Left renal cortex interstitium (tissue), 4 donors: ENCODE measurements at places on chromosomes 13 and 19.

DNA sequence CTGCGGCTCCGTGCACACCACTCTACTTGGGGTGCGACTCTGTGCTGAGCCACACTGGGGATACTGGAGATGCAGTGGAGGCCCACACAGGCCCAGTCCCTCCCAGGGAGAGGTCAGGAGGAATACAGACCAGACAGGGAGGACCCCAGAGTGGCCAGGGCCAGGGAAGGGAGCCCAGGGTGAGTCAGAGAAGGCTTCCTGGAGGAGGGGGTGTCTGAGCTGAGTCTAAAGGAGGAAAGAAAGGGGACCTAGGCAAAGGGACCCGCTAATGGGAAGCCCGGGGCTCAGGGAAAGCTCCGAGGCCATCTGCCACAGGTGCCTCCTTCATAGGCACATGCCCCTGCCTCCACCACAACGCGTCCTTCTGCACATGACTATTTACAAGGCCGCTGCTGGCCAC, 13.3 kb upstream of the PRKD2 start:
- no peak for DNase-seq

DNA sequence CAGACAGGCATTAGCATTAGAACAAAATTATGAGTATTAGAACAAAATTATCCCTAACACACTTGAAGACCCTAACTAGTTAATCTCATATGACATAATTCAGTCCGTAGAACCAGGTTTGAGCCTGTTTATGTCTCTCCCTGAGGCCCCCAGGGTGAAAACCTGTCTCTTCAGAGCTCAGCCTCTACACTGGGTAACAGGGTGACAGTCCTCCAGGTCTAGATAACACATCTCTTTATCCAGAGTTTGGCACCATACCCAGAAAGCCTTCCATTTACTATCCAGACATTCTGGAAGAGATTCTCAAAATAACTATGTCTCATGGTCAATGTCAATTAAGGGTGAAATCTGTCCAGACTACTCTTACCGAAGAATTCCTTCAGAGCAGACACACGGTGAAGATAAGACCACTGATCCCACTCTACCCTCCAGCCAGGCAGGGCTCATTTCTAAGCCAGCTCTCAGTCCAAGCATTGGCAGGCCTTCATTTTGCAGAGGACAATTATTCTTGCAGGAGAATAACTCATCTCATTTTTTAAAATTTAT, 1195.3 kb downstream of the EFNB2 start:
- DNase-seq: no peak

GRCh38 chr13:30165796-30166195, 141.6 kb downstream of the KATNAL1 start:
- no peak for DNase-seq

DNA sequence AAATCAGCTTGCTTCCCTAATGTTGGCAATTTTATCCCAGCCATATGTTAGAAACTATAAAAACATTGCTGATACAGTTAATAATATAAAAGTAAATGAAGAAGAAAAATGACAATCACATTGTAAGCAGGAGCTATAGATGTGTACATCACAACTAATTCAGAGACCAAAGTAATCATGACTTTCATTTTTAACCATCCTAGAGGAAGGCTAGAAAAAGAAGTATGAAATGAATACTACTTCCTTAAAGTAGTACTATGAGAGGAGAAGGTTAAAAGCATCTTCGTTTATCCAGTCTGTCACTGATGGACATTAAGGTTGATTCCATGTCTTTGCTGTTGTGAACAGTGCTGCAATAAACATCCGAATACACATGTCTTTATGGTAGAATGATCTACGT, 135.5 kb downstream of the IRS2 start:
- DNase-seq: no peak

GRCh38 chr19:53424968-53425597, 6.7 kb upstream of the ZNF761 start:
- DNase-seq: peak; percentile 76

- no peak for DNase-seq
Observed at GRCh38 chr19:3554254-3555083, 2.9 kb downstream of the MFSD12 start.

- DNase-seq: no peak
Observed at GRCh38 chr19:32246006-32246405, 99.4 kb upstream of the ZNF507 start.

- DNase-seq: no peak
Observed at GRCh38 chr19:40549007-40549708, 27.5 kb upstream of the SHKBP1 start.
